Pulmonary artery endothelial cell (primary cell): ENCODE measurements at places on chromosomes 13 and 19.

GRCh38 chr13:112716461-112716820 is 26.6 kb downstream of the ATP11A start:
- DNase-seq: no peak

- DNase-seq: peak; percentile 85
Observed at GRCh38 chr19:40241809-40242384, 15.4 kb upstream of the CCNP start.

DNA sequence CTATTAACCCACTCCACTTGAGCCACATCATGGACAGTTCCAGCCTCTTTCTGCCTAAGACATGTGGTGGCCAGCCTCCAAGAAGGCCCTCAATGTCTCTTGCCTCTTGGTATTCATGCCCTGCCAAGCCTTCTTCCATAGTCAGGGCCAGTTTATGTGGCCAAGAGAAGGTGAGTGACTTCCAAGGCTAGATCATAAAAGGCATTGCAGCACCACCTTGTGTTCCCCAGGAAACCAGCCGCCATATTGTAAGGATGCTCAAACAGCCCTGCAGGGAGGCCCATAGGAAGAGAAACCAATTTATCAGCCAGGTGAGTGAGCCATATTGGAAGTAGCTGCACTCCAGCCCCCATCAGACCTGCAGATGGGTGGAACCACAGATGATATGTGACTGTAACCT is 12.3 kb upstream of the DNMT1 start:
- DNase-seq: no peak

GRCh38 chr13:31964168-31964567 is 67.4 kb upstream of the FRY start:
- DNase-seq: no peak
